Posterior vena cava (tissue), 2 donors: ENCODE measurements at places on chromosomes 13 and 19. TPM values are rescaled to one million over a fixed set of nuclear protein-coding genes. Genes with fewer than 3 reads are reported as not detected.

HSPB6 gene
- 290 TPM for total RNA-seq

DNA sequence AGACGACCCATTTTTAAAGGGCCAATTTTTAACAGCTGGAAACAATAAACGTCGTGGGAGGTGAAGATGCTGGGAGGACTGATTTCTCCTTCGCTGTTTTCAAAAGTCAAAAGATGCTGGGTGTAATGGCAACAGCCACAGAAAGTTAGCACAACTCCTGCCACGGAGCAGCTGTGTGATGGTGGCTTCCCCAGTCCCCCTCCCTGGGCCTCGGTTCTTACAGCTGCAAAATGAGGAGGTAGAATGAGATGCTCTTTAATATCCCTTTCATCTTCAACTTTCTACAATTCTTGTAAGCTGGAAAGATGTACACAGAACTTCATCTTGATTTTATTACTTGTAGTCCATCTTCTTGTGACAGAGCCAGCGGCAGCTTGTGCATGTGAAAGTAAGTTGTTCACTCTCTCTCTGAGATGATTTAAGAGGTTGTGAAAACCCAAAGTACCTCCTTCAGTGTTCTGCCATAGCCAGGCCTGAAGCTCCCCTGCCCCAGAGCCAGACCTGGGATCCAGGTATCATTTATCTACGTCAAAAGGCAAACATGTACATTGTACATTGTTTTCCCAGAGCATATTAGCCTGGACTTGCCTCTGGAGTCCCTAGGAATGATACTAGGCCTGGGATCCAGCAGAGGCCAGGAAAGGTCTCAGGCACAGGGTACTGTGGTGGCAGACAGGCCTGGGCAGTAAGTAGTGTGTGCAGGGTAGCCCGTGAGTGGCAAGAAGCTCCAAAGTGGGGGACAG, 3.4 kb upstream of the UBE2L5 start:
- DNase-seq = no peak

GRCh38 chr13:80259159-80259558, 81.8 kb downstream of the SPRY2 start:
- no peak for DNase-seq

DNA sequence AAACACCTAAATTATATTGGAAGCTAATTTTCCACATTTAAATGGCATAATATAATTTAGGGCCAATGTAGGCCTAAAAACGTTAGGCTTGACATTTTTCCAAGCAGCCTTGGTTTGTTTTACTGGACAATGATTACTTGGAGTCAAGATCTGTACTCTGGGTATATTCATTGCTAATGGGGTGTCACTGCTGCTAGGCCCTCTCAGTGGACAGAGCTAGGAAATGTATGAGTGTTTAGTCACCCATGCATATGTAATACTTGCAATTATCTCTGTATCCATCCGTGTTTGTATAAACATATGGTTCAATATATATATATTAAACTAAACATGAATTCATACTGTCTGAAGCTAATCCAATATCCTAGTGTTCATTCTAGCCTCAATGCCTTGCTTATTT, 598.1 kb downstream of the DCT start:
- DNase-seq = no peak

DNA sequence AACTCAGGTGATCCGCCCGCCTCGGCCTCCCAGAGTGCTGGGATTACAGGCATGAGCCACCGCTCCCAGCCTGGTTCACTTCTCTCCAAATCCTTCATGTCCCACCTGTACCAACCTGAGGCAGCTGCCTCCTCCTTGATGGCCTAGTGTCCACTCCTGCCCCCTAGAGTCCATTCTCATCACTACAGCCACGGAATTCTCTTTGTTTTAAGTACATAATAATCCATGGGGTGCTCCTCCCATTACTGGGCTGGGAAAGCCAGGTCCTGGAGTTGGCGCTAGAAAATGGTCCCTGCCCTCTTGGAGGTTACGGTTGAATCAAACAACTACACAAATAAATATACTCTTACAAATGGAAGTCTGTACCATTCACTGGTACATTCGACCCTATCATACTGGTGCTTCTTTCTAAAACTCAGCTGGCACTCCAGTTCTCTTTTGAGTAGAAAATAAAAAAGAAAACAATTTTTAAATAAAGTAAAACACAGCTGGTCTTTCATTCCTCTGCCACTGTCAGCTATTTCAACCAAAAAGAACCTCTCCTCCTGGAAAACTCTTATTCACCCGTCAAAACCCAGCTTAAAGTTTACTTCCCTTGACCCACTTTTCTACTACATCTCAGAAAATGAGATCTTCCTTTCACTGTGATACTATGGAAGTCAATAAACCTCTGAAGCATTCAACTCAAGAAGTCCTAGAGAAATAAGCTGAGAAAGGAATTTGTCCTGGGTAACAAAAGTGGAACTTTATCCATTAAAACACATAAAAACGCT, 22.4 kb upstream of the ARHGEF18 start:
- no peak for DNase-seq

DNA sequence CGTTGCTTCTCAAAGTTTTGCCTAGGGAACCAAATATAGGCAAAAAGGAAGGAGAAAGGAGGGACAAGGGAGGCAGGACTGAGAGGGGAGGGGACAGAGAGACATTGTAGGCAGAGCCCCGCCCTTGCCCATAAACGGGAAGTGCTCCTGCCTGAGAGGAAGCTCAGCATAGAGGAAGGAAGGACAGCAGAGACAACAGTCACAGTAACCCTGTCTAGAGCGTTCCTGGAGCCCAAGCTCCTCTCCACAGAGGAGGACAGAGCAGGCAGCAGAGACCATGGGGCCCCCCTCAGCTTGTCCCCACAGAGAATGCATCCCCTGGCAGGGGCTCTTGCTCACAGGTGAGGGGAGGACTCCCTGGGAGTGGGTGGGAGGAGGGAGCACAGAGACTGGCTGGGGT, at the start of gene CEACAM21:
TSS of gene CEACAM21 (plus strand) at position 169 of the 400 bp plus-strand sequence. CDS start at position 278, 109 bp downstream.
- no peak for DNase-seq
